Stomach (tissue), 19 donors: ENCODE measurements at places on chromosomes 2 and 18.

DNA sequence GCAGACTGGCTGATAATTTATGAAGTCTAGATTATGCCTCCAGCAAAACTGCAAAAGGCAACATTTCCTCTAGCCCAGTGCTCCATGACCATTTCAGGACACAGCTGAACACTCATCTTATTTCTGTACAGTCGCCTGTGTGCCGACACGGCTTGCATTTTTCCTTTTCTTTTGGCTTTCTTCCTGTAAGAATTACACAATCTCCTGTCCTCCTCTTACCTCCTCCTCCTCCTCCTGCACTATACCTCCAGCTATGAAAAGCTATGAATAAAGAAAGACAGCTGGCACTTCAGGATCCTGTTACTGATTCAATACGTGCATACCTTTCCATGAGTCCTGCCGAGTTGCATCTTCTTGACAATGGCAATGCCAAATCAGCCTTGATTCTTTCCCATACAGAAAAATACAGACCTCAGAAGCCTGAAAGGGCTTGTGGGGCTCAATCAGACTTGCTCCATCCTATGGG is 32.2 kb upstream of the TRIB2 start:
- H3K4me3 ChIP-seq, result no peak overlapping the region
- H3K27me3 ChIP-seq, result no peaks in the 10 kb centered on the region
- peak overlapping the region; percentile 39 for H3K27ac ChIP-seq
- no peaks in the 10 kb centered on the region for H3K36me3 ChIP-seq

GRCh38 chr2:9990736-9991135 is 39.2 kb downstream of the GRHL1 start:
- no peak overlapping the region for H3K4me3 ChIP-seq
- H3K27ac ChIP-seq, result no peak overlapping the region
- DNase-seq, result no peak

DNA sequence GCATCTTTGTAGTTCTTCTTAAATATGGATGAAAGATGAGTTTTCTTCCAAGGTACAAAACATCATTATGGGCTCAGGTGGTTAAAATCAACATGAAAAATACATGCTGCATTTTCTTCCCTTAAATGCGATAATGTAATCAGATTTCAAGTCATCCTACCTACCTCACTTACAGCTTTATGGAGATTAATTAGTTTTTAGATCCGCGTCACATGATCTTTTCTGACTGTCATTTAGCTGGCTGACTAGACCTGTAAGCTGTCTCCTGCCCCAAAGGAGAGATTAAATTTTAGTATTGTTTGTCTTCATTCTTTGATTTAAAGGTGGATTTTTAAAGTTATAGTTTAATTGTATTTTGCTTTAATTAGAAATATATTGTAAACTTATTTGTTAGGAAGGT is 678.0 kb upstream of the ZEB2 start:
- no peak overlapping the region for H3K4me3 ChIP-seq
- no peaks in the 10 kb centered on the region for H3K36me3 ChIP-seq
- H3K27me3 ChIP-seq, result no peaks in the 10 kb centered on the region
- H3K4me1 ChIP-seq, result peaks cover 7% of the 10 kb centered on the region

DNA sequence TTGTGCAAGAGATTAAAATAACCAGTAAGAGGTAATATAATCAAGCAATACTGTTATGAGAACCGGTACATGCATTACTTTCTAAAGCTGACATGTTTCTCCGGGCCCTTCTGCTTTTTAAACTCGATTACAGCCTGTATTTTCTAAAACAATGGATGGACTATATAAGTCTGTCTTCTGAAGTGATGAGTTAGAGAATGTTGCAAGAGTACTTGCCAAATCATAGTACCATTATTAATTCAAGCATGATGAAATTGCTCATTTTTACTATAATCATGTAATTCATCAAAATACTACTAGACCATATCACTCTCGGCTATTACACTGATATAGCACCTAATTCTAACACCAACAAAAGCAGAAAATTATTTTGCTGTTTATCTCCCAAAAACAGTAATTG is 1240.3 kb upstream of the ACVR2A start:
- H3K4me3 ChIP-seq, result no peak overlapping the region
- no peaks in the 10 kb centered on the region for H3K4me1 ChIP-seq
- no peaks in the 10 kb centered on the region for H3K27me3 ChIP-seq
- no peak overlapping the region for H3K27ac ChIP-seq
- DNase-seq, result no peak
- no peaks in the 10 kb centered on the region for H3K36me3 ChIP-seq

GRCh38 chr2:57111531-57111930 is 927.7 kb downstream of the CCDC85A start:
- no peaks in the 10 kb centered on the region for H3K36me3 ChIP-seq
- H3K4me1 ChIP-seq, result no peaks in the 10 kb centered on the region
- DNase-seq, result no peak
- no peak overlapping the region for H3K27ac ChIP-seq
- no peak overlapping the region for H3K4me3 ChIP-seq

GRCh38 chr2:237319086-237319820 is 94.7 kb downstream of the COL6A3 start:
- no peaks in the 10 kb centered on the region for H3K27me3 ChIP-seq
- H3K27ac ChIP-seq, result peak overlapping the region; percentile 91
- no peak for DNase-seq
